ENCODE measurements at places on chromosomes 1 and 21.

GRCh38 chr21:45618287-45618686 lies 25.2 kb upstream of the PCBP3 start:
- DNase-seq = no peak

GRCh38 chr1:181083842-181084605 lies 4.5 kb upstream of the IER5 start:
- DNase-seq = no peak

- DNase-seq = no peak
Observed at GRCh38 chr1:54332781-54333585, 73.2 kb downstream of the SSBP3 start.

DNA sequence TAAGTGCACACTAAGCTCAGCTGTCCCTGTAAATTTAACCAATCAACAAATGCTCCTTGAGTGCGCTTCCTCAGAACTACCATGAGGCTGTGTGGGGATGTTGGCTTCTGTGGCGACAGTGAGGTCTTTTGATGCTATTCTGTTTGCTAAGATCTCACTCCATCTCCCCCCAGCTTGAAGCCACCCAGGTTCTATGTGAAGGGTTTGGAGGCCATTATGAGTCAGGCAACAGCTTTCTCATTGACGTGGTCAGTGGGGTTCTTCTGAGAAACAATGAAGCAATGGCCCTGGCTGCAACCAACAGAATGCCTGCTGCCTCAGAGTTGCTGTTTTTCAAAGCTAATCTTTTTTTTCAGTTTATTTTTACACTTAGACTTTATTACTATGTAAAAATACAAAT lies 205.5 kb downstream of the PTBP2 start:
- DNase-seq = no peak

DNA sequence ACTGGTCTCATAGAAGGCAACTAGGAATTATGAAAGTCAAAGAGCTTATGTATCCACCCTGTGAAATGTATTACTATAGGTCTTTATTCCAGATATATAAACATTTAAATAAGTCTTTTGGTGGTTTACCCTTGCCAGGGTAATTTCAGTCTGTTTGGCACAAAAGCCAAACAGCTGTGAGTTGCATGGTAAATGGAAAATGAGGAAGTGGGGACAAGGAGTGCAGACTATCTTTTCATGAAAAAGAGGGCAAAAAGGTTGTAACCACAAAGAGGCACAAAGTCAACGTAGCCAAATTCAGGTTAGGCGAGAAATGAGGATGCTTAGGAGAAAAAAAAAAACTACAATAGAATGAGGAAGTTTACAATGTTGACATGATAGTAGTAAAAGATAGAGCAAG lies 492.3 kb upstream of the PRMT6 start:
- DNase-seq = no peak

DNA sequence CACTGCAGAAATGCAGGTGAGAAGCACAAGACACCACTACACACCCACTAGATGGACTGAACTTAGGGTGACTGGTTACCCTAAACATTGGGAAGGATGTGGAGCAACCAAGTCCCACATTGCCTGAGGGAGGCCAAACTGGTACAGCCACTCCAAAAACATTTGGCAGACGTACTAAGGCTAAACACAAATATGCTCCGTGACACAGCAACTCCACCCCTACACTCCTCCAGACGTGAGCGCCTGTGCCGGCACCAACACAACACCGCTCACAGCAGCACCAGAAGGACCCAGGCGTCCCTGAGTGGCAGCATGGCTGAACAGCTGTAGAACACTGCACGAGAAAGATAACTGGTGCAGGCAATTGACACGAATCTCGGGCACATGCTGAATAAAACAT lies 14.7 kb downstream of the PTTG1IP start:
- DNase-seq = no peak

DNA sequence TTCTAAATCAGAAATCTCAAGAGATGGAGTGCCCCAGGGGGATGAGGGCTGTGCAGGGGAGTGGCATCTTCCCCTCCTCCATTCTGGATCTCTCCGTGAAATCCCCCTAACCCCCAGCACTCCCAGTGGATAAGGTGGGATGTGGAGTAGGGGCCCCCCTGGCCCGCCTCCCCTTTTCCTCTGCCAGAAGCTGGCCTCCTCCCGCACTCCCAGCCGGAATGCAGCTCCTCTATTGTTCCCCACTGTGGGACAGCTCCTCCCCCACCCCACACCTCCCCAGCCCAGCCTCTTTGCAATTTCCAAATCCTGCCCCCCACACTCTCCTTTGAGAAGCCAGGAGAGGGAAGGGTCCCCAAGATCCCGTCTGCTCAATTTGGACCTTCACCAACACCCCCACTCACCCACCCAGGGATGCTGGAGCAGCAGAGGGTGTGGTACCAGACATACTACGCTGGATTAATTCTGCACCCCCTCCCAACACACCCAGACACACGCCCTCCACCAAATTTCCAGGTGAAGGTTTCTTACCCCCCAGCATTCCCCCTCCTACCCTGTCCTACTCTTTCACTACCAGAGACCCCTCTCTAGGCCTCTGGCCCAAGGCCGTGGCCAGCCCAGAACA lies 1.9 kb downstream of the MEX3A start:
- DNase-seq = no peak

GRCh38 chr1:9910423-9911178 lies 532 bp upstream of the CTNNBIP1 start:
- DNase-seq = peak; percentile 100

GRCh38 chr1:5941671-5942070 lies 50.6 kb downstream of the NPHP4 start:
- no peak for DNase-seq

DNA sequence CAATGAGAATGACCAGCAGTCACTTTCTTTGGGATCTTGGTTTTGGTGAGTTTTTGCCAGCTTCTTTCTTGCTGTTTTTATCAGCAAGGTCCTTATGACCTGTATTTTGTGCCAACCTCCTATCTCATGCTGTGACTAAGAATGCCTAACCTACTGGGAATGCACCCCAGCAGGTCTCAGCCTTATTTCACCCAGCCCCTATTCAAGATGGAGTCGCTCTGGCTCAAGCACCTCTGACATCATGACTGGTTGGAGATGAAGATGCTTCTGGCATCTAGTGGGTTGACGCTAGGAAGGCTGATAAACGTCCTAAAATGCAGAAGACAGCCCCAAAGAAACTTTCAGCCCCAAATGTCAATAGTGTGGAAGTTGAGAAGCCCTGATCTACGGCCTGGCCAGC lies 33.6 kb upstream of the NHLH2 start:
- no peak for DNase-seq

- DNase-seq = no peak
Observed at GRCh38 chr21:37060296-37060695, 12.6 kb downstream of the PIGP start.

DNA sequence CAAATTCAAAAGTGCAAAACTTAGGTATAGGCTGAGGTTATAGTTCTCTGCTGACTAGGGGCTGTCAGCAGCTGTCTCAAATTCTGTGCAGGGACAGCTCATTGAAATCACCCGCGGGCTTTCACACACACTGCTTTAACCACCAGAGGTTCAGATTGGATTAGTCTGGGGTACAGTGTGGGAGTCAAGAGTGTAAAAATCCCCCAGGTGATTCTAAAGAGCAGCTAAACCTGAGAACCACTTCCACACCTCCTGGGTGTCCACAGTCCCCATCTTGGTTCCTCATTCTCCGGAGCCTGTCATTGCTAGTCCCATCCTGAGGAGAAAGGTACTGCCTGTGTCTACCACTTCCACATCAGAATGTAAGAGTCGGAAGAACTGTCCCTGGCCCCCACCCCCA lies 9.9 kb upstream of the TDRD10 start:
- DNase-seq = no peak

DNA sequence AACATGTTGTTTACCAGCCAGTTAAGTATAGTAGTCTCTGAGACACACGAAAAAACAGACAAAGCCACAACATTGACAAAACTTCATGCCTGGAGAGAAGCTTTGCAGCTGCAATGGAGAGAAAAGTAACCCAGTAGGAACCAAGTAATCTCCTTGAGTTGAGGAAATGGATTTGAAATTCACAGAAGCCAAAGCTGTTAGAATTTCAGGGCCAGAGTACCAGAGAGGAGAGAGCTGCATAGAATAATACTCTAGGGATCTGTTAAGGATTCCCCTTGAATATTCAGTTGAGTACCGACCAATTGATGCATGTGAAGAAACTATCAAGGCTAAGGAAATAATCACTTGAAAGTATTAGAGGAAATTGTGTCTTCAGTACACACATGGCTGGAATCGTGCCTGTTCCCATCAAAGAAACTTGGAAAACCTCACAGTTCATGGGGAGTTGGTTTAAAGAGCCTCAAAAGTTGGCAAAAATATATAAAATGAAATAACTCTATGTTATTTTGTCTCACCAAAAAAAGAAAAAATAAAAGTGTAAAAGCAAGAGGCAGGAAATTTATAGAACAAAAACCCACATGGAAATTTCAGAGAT lies 324.0 kb upstream of the NEGR1 start:
- no peak for DNase-seq

- no peak for DNase-seq
Observed at GRCh38 chr1:45198185-45198584, 8.2 kb downstream of the ZSWIM5 start.

DNA sequence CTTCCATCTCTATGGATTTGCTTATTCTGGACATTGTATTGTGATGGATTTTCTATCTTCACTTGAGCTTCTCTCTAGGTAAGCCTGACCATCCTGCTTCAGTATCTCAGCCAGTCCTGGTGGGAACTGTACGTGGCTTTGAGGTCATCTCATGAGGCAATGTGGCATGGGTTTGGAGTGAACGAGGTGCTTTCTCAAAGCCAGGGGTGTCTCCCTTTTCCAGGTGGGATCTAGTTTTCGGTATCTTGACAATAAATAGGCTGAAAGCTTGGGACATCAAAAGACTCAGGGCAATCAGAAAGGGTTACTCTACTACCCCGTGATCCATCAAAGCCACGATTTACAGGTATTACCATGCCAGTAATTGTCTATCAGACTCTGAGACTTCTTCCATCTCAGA lies 40.8 kb downstream of the AZIN2 start:
- no peak for DNase-seq

DNA sequence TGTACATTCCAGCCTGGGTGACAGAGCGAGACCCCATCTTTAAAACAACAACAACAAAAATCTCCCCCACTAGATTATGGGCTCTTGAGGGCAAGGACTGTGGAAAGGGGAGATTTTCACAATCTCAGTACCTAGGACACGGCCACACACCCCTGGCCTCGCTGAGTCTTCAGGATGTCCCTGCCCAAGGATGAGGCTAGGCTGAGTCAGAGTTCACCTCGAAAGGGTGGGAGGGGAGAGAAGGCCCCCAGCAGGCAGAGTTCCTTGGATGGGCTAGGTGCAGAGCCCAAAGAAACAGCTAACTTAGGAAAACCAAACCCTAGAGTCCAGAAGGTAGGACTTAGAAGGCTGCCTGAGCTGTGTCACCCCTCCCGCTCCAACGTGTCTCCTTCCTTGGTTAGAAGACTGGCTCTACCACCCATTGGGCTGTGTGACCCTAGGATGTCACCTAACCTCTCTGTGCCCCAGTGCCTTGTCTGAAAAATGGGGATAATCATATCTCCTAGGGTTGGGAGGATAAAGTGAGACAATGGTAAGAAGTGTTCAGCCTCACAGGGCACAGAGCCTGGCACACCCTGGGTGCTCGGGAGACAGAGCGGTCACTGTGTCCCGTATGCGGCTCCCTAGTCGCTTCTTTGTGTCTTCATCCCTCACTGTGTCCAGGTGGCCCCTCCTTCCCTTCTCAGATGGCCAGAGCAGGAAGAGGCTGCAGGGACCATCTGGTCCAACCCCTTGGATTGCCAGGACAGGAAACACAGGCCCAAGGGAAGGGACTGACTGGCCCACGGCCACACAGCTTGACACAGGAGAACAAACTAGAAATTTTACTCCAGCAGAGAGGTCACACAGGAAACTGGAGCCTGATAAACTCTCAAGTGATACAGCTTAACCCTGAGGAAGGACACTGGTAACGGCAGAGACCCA lies 11.2 kb downstream of the TRIM62 start:
- DNase-seq = no peak

DNA sequence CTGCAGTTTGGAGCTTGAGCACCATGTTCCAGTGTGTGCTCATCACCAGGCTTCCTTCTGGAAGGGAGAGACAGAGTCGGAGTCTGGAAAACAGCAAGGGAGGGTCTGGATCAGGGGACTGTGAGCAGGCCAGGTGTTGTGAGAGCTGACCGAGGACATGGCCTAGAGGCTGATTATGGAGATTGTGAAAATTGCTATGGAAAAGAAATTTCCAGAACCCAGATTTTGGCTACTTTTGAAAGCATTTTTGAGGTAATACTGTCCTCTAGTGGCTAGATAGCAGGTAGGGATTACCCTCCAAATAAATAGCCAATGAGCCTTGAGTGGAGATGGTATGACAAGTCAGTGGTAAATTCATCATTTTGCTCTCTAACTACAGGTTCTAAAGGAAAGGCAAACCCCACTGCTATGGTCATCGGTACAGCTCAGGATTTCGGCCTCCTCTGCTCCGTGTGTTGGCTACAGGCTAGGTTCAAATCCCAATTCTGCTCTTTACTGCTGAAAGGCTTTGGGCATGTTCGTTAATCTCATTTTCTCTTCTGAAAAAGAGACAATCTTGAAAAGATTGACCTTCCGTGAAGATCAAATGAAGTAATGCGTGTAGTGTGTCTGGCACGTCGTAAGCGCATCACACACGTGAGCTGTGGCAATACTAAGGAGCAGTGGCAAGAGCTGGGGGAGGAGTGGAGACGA lies 1.0 kb upstream of the HAO2 start:
- no peak for DNase-seq

DNA sequence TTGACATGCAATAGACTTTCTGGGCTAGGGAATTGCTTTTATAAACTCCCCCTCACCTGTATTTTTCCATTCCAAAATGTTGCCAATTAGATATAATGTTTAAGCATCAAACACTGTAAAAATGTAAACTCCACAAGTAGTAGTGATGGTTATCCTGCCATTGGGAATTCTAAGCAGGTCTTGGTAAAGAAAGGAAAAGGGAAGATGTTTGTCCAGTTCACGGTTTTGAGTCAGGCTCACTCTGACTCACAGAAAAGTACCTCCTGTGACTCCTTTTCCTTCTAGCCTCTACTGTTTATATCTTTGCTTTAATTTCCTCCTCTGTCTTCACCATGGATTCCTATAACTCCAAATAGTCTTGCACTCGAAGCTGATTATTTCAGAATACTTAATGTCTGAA lies 19.0 kb upstream of the PTPN14 start:
- DNase-seq = no peak

DNA sequence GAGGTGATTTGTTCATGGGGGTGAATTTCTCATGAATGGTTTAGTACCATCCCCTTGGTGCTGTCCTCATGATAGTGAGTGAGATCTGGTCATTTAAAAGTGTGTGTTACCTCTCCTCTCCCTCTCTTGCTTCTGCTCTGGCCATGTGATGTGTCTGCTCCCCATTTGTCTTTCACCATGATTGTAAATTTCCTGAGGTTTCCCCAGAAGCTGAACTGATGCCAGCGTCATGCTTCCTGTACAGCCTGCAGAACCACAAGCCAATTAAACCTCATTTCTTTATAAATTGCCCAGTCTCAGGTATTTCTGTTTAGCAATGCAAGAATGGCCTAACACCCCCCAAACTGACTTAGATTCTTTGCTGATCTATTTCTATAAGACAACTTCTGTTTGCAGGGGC lies 249.4 kb upstream of the B3GALT2 start:
- DNase-seq = no peak

All from activated CD8-positive, alpha-beta memory T cell treated with anti-CD3 and anti-CD28 coated beads for 24 hours (primary cell).